ENCODE measurements at places on chromosomes 12 and 14.

DNA sequence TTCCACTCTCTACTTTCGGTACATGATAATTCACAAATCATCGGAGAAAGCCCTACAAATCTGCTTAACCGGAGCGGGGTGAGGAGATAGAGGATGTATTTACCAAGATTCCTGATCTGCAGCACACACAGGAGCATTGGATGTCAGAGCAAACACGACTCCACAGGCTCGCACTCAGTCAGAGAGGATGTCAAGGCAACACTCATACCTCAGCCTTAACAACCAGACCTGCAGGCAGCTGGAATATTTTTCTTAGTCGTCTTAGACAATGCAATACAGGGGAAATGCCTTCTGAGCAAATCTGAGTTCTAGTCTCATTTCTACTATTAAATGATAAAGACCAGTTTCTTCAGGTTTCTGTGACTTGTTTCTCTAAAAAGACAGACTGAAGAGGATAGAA is 159.3 kb upstream of the CPNE8 start:
- H3K4me3 ChIP-seq, result no peak overlapping the region
- no peak overlapping the region for H3K27ac ChIP-seq
- no peak for DNase-seq
- no peaks in the 10 kb centered on the region for H3K4me1 ChIP-seq

DNA sequence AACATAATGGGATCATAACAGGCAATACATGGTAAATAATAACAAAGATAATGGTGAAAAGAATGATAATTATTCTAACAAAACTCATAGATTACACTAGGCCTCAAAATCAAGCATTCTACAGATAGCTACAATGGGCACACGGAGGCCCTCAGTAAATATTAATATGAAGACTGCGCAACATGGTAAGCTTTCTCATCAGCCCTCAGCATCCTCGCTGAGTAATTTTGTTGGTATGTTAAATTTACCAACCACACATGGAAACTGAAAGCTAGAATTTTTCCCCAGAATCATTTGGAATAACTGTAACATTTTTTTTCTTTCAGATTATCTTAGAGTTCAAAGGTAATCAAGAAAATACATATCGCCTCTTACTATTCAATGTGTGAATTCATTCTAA is 74.2 kb upstream of the PYGL start:
- no peaks in the 10 kb centered on the region for H3K36me3 ChIP-seq
- no peaks in the 10 kb centered on the region for H3K27me3 ChIP-seq
- H3K4me1 ChIP-seq, result peaks cover 26% of the 10 kb centered on the region
- H3K27ac ChIP-seq, result peak overlapping the region; percentile 77
- H3K4me3 ChIP-seq, result no peak overlapping the region
- peak; percentile 53 for DNase-seq

DNA sequence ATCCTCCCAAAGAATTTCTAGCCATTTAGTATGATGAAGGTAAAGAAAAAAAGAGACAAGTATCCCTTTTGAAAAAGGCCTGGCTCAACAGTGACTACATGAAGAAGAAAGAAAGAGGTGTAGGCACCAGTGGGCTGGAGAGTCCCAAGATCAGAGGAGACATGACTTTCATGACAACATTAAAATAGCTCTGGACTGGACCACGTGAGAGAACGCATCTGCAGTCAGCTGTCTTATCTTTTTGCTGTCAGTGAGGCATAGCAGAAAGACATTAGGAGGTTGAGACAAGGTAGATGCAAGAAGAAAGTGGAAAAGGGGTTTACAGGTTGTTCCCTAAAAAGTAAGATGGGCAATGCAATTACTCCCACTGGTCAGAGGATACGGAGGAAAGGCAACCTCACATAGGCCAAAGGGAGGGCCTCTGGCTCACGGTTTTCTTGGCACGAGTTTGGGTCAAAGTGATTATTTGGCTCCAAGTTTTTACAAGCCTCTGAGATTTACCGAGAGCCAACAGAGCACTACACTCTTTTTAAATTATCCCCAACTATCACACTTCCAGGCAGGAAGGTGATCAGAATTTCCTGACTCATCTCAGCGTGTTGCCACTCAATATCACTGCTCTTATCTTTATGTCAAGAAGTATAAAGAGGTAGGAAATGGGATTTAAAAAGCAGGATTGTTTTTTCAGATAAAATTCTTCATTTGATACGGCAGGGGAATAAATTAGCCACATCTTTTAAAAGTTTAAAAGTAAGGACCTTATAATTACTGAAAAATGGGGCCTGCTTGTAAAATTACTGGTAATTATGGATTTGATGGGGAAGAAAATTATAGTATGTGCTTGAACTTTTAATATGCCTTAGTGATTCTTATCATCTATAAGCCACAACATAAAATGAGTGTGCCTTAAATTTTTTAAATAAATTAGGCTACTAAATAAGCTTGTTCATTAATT is 29.2 kb downstream of the TMTC1 start:
- H3K27ac ChIP-seq, result no peak overlapping the region
- DNase-seq, result peak; percentile 48
- peaks cover 3% of the 10 kb centered on the region for H3K36me3 ChIP-seq

- no peaks in the 10 kb centered on the region for H3K4me1 ChIP-seq
- no peaks in the 10 kb centered on the region for H3K27me3 ChIP-seq
- no peak overlapping the region for H3K4me3 ChIP-seq
- H3K27ac ChIP-seq, result no peak overlapping the region
- peak; percentile 81 for DNase-seq
Measured at GRCh38 chr12:69639400-69640016, 28.8 kb upstream of the LRRC10 start.

GRCh38 chr14:29712601-29713000 is 215.0 kb downstream of the PRKD1 start:
- H3K27me3 ChIP-seq, result no peaks in the 10 kb centered on the region
- no peak for DNase-seq
- H3K4me3 ChIP-seq, result no peak overlapping the region
- peaks cover 8% of the 10 kb centered on the region for H3K4me1 ChIP-seq

DNA sequence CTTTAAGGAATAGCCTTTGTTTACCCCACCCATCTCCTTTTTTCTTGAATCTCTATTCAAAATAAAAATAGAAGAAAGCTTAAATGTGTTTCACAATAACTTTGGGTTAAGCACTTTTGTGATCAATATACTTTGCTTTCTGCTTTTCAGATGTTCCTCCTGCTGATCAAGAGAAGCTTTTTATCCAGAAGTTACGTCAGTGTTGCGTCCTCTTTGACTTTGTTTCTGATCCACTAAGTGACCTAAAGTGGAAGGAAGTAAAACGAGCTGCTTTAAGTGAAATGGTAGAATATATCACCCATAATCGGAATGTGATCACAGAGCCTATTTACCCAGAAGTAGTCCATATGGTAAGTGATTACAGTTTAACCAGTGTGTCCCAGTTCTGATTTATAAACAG is 95.0 kb downstream of the PPP2R5C start:
- H3K4me3 ChIP-seq, result no peak overlapping the region
- H3K4me1 ChIP-seq, result peaks cover 9% of the 10 kb centered on the region
- DNase-seq, result no peak

DNA sequence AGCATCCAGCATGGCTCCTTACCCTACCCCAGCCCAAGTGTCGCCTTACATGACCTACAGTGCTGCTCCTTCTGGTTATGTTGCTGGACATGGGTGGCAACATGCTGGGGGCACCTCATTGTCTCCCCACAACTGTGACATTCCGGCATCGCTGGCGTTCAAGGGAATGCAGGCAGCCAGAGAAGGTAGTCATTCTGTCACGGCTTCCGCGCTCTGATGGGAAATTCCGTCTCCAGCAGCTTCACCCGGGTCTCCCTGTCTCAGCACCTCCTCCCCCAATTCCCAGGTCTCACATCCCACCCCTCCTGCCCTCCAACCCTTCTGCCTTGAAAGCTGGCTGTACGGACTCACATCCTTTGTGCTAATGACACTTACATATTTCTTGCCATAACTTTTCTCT is 14.6 kb downstream of the PAX9 start:
- no peak overlapping the region for H3K27ac ChIP-seq
- H3K36me3 ChIP-seq, result no peaks in the 10 kb centered on the region
- H3K4me3 ChIP-seq, result no peak overlapping the region
- DNase-seq, result no peak
- H3K4me1 ChIP-seq, result no peaks in the 10 kb centered on the region

- no peaks in the 10 kb centered on the region for H3K4me1 ChIP-seq
- no peaks in the 10 kb centered on the region for H3K27me3 ChIP-seq
- no peak overlapping the region for H3K4me3 ChIP-seq
- no peak for DNase-seq
Measured at GRCh38 chr12:90207799-90208198, 499.2 kb upstream of the ATP2B1 start.

GRCh38 chr12:118689793-118690192 is 291.5 kb upstream of the SRRM4 start:
- H3K4me1 ChIP-seq, result no peaks in the 10 kb centered on the region
- H3K27me3 ChIP-seq, result no peaks in the 10 kb centered on the region
- no peak overlapping the region for H3K4me3 ChIP-seq
- DNase-seq, result no peak
- no peaks in the 10 kb centered on the region for H3K36me3 ChIP-seq

GRCh38 chr12:6929466-6930452 is 2.0 kb downstream of the ATN1 start:
- peak overlapping the region; percentile 2 for H3K27ac ChIP-seq
- H3K27me3 ChIP-seq, result no peaks in the 10 kb centered on the region
- H3K4me1 ChIP-seq, result peaks cover 37% of the 10 kb centered on the region
- H3K4me3 ChIP-seq, result peak overlapping the region; percentile 93
- DNase-seq, result no peak
- peaks cover 14% of the 10 kb centered on the region for H3K36me3 ChIP-seq

DNA sequence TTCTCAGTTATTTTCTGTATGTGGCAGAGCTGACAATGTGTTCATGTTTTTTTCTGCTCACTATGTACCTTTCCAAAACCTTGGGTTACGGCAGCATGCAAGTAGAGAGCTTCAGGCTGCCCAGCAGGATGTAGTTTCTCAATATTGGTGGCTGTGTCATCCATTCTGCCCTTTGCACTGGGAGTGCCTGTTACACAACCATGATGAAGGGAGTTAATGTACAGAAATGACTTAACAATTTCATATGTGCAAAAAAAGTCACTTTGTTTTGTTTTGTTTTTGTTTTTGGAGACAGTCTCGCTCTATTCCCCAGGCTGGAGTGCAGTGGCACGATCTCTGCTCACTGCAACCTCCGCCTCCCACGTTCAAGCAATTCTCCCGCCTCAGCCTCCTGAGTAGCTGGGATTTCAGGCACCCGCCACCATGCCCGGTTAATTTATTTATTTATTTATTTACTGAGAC is 6.1 kb upstream of the CNIH1 start:
- H3K4me3 ChIP-seq, result no peak overlapping the region
- no peaks in the 10 kb centered on the region for H3K27me3 ChIP-seq
- no peaks in the 10 kb centered on the region for H3K4me1 ChIP-seq
- DNase-seq, result no peak
- H3K27ac ChIP-seq, result no peak overlapping the region
- H3K36me3 ChIP-seq, result no peaks in the 10 kb centered on the region

GRCh38 chr12:59155448-59155847 is 235.1 kb upstream of the LRIG3 start:
- H3K36me3 ChIP-seq, result no peaks in the 10 kb centered on the region
- no peak for DNase-seq
- H3K4me1 ChIP-seq, result no peaks in the 10 kb centered on the region
- no peak overlapping the region for H3K27ac ChIP-seq
- no peaks in the 10 kb centered on the region for H3K27me3 ChIP-seq
- H3K4me3 ChIP-seq, result no peak overlapping the region

Data from cardiac muscle cell (in vitro differentiated cells and primary cell).